ENCODE measurements at places on chromosomes 5 and 9. TPM values are rescaled to one million over a fixed set of nuclear protein-coding genes. Genes with fewer than 3 reads are reported as not detected.

DNA sequence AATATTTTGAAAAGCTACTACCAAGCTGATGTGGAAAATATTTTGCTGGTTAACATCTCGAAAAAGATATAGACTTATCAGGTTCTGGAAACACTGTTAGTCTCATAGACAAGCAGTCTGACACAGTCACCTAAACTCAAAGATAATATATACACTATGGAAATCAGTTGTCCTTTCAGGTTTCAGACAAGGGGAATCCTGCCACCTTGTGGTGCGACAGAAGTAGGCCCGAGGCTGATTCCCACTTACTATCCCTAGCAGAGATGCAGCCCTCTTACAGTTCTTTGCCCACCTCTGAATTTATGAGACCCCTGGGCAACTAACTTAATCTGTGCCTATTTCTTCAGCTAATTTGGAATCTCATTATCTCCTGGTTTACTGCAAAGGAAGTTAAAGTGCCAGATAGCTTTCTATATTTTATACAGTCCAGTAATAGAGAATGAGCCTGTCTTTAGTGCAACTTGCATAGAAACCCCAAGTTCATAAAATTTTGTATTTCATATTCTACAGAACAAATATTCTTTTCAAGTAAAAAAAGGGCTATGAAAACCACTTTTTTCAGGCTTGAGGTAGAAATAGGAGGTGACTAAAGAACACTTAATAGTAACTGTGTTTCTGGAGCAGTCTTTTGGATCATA, 16.9 kb downstream of the RAD1 start:
- DNase-seq, result peak; percentile 64

Gene TLX3
- total RNA-seq, result not detected

- DNase-seq, result no peak
Measured at GRCh38 chr9:88373045-88373444, 15.2 kb upstream of the SPIN1 start.

Gene BRINP1
- 0.04 TPM for total RNA-seq

DNA sequence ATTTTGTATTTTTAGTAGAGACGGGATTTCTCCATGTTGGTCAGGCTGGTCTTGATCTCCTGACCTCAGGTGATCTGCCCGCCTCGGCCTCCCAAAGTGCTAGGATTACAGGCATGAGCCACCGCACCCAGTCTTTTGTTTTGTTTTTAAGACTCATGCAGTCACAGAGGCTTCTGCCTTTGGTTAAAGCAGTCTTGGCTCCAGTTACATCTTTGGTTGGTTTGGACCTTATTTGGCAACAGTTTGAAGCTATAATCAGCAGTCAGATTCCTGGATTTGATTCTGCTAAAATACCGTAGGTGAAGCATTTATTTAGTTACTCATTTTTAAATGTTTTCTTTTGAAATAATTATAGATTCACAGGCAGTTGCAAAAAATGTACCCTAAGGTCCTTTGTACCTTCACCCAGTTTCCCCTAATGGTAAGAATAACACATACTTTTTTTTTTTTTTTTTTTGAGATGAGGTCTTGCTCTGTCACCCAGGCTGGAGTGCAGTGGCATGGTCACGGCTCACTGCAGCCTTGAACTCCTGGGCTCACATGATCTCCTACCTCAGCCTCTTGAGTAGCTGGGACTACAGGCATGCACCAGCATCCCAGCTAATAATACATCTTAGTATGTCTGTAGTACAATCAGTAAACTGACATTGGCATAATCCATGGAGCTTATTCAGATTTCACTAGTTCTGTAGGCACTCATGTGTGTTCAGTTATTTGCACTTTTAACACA, 15.7 kb downstream of the USP20 start:
- no peak for DNase-seq

GRCh38 chr9:8616414-8616813, 816.8 kb upstream of the DMAC1 start:
- DNase-seq, result peak; percentile 6

GRCh38 chr9:8679371-8679822, 879.8 kb upstream of the DMAC1 start:
- no peak for DNase-seq

Gene MCTP1
- total RNA-seq, result 1.3 TPM

DNA sequence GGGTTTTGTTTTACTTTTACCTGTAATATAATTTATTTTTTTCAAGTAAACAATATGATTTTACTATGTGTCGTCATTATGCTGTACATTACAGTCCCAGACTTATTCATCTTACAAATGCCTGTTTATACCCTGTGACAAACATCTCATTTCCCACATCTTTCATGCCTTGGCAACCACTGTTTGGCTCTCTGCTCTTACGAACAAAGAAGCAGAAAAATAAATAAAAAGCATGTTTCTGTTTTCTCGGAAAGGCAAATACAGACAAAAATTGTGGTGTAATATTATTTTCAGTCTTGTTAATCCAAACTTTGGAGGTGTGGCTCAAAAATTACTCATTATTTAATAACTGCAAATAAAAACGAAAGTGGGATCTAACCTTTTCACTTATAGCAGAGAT, 393.0 kb downstream of the CDH12 start:
- no peak for DNase-seq

Gene SLC34A1
- not detected for total RNA-seq

- DNase-seq, result no peak
Measured at GRCh38 chr5:50658246-50658645, 8.2 kb upstream of the PARP8 start.

- no peak for DNase-seq
Measured at GRCh38 chr5:91416491-91416890, 33.4 kb upstream of the ARRDC3 start.

DNA sequence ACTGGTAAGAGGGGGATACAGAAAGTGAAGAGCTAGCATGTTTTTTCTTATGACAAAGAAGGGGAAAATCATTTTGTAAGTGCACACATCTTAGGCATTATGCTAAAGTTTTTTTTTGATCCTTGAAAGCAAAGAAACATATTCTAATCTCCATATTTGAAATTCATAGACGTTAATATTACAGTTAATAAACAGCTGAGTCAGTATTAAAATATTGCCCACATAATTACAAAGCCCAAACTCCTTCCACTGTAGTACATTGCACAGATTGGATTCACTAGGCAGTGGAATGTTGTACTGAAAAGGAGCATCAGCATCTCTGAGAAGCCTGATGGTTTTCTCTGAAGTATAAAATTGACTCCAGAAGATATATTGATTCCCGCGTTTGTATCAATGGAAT, 122.6 kb downstream of the ISOC1 start:
- no peak for DNase-seq

Gene EXOC3
- 22.0 TPM for total RNA-seq

Gene RNF224
- total RNA-seq, result not detected

Gene PAEP
- not detected for total RNA-seq

DNA sequence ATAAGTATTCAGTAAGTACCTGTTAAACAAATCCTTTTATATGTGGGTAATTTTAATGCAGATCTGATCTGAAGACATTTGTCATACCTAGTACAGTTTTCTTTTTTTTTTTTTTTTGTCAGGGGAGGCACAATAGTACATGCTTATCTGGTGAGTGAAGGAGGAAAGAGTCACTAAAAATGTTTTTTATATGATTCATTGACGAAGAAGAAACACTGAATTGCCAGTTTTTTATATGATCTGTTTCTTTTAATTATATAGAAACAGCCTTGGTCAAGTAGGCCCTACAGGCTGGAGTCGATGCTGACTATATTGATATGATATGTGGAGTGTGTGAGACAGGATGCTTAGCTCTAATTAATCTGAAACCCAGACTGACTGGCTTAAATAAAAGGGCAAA, 315.2 kb downstream of the PSAT1 start:
- peak; percentile 77 for DNase-seq

DNA sequence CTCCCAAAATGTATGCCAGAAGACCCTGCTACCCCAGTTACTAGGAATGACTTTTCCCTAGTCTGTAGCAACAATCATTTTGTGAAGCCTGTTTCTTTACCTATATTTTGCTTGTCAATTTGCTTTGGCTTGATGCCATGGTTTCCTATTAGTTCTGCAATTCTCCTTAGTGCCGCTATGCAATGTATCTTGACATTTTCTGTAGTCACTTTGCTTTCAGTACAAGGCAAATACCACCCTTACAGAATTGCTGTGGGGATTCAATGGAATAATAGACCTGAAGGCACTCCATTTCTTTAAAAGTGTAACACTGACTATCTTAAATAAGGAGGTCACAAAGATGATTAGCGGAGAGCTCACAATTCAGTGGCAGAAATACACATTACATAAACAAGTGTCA, 291.1 kb downstream of the NR2F1-AS1 start:
- DNase-seq, result no peak

DNA sequence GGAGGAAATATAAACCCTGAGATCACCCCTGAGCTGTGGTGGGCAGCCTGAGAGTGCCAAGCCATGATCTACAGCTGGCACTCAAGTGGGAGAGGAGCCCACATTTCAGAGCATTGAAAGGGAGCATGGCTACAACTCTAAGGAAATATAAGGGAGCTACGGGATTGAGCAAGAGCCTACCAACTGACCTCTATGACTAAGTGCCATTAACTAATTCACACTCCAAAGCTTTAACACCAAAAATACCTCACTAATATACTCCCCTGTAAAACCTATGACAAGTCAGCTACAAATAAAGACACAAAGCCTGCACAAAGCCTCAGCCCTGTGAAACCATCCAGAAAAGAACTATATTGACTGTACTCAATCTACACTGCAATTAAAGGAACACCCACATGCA, 286.8 kb upstream of the RPS23 start:
- DNase-seq, result no peak

DNA sequence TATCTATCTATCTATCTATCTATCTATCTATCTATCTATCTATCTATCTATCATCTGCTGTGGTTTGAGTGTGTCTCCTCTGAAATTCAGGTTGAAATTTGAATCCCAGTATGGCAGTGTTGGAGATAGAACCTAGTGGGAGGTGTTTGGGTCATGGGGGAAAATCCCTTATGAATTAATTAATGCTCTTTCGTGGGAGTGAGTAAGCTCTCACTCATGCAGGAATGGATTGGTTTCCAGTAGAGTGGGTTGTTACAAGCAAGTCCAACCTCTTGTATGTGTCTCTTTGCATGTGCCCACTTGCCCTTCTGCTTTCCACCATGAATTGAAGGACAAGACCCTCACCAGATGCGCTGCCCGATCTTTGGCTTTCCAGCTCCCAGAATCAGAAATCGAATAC, 113.0 kb downstream of the ANXA1 start:
- peak; percentile 27 for DNase-seq

GRCh38 chr9:7360513-7360912, 439.1 kb downstream of the DMAC1 start:
- no peak for DNase-seq

- no peak for DNase-seq
Measured at GRCh38 chr5:123125962-123126732, 37.1 kb downstream of the PRDM6 start.

Gene SPINK13
- total RNA-seq, result not detected

DNA sequence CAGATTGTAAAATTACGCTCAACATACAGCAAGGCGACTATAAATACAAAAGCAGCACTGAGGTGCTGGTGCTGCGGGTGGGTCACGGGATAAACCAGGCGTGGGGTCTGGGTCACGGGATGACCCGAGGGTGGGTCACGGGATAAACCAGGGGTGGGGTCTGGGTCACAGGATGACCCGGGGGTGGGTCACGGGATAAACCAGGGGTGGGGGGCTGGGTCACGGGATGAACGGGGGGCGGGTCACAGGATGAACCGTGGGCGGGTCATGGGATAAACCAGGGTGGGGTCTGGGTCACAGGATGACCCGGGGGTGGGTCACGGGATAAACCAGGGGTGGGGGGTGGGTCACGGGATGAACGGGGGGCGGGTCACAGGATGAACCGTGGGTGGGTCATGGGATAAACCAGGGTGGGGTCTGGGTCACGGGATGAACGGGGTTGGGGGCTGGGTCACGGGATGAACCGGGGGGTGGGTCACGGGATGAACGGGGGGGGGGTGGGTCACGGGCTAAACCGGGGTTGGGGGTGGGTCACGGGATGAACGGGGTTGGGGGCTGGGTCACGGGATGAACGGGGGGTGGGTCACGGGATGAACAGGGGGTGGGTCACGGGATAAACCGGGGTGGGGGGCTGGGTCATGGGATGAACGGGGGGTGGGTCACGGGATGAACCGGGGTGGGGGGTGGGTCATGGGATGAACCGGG, 30.2 kb upstream of the SLC9A3 start:
- DNase-seq, result no peak

GRCh38 chr9:117104206-117104605, 310.7 kb downstream of the ASTN2 start:
- no peak for DNase-seq

Gene RANBP17
- total RNA-seq, result 4.2 TPM

DNA sequence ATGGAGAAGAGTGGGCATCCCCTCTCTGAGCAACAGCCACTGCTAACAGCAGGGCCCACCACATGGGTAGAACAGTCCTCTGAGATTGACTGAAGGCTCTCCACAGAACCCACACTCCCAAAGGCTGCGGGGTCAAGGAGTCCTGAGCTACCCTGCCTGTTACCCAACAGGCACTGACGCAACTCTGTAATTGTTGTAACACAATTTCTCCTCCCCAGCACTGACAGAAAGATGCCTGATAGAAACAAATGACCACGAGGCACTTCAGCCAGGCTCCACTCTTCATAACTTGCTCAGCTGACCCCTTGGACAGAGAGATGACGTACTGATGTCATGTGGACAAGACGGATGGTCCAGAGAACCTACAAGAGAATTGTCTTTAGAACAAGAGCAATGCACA, 220.7 kb downstream of the SPOCK1 start:
- no peak for DNase-seq

GRCh38 chr9:22010866-22011625, 1.9 kb upstream of the CDKN2B start:
- DNase-seq, result no peak

DNA sequence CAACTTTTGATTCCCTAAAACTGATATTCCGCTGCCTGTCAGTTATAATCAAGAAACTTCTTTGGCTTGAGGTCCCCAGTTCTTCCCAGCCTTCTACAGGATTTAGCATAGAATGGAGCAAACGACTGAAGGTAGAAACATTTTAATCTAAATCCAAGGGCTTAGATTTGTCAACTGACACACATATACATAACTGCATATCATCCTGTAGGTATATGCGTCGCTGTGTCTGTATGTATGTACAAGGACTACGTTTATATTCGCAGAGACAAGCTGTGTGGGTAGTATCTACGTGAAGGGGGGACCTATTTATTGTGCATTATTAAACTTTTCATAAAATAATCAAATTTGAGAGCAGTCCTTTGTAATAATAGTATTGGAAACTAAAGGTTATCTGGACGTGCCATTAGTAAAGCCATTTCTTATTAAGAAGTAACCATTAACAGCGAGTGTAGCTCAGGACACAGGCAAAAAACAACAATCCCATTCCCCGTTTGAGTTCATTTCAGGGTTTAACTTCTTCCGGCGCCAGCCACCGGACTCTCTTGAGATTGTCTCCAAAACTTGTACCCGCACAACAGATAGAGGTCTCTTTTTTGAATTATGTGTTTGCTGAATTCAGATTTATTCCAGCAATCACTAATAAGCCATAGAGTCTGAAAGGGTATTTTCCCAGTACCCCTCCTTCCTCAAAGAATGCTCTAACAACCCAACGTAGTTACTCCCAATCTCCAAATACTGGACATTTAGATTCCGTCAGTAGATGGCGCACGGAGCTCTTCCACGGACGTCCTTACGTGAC, 2.1 kb upstream of the MLLT3 start:
- DNase-seq, result peak; percentile 67

- DNase-seq, result no peak
Measured at GRCh38 chr5:143918961-143919360, 107.0 kb downstream of the HMHB1 start.

Gene N4BP3
- total RNA-seq, result 3.6 TPM
